ENCODE measurements at places on chromosomes 3 and 15.
A peak's percentile ranks its signal among the peaks of the same experiment; 100 is the strongest.

DNA sequence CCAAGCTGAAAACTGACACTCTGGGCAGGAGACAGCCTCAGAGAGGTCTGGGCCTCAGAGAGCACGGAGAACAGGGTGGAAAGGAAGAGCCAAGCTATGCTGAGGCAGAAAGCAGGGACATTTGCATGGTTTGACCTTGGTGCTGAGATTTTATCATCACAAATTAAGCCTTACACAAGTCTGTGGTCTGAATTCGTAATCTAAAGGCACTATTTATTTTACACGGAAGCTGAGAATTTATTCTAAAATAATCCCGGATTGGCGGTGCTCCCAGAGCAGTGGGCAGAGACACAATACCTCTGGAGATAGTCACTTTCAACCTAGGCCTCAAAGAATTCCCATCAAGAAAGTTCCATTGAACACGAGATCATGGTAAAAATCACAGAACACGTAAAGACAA lies 47.5 kb downstream of the CFAP92 start:
- DNase-seq = no peak

GRCh38 chr3:51401735-51402134 lies 10.7 kb downstream of the RBM15B start:
- no peak for DNase-seq

DNA sequence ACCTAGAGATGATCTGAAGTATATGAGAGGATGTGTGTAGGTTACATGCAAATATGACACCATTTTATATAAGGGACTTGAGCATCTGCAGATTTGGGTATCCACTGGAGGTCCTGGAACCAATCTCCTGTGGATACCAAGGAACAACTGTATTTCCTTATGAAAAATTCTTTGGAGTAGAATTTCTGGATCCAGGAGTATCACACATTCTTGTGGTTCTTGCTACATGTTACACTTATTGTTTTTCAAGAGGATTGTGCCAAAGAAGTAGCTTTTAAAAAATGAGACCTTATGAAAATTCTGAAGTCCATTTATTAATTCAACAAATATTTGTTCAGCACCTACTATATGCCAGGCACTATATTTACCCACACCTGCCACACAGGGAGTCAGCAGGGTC lies 15.7 kb upstream of the TBC1D23 start:
- no peak for DNase-seq

DNA sequence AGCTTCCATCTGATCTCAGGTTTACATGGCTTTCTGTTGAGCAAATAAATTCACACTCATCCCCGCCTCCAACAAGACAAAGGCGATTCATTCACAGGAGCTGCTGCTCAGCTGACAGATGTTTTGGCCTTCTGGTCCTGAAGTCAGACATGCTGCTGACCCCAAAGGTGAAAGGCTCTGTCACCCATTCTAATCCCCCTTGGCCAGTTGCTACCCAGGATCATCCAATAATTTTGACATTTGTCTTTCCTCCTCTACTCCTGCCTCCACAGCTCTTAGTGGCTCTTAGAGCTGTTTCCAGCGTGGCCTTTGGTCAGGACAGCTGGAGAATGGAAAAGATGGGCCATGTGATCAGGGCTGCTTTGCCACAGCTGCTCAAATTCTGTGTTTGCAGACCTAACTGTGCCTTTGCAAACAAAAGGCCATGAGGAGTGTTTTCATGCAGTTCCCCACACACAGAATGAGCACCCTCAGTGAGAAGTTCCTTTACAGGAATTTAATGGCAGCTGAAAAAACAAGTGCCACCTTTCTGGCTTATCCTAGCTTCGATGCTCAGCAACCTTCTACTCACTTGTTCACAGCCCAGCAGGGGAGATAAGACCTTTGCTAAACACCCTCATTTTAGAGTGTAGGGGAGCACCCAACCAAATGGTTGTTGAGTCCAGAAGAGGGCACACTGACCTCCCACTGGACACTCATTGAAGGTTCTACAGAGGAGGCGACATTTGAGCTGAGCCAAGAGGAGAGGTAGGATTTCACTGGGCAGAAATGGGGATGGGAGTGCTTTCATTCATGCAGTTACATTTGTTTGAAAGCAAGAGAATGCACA lies 39.0 kb downstream of the CYP19A1 start:
- DNase-seq = no peak

DNA sequence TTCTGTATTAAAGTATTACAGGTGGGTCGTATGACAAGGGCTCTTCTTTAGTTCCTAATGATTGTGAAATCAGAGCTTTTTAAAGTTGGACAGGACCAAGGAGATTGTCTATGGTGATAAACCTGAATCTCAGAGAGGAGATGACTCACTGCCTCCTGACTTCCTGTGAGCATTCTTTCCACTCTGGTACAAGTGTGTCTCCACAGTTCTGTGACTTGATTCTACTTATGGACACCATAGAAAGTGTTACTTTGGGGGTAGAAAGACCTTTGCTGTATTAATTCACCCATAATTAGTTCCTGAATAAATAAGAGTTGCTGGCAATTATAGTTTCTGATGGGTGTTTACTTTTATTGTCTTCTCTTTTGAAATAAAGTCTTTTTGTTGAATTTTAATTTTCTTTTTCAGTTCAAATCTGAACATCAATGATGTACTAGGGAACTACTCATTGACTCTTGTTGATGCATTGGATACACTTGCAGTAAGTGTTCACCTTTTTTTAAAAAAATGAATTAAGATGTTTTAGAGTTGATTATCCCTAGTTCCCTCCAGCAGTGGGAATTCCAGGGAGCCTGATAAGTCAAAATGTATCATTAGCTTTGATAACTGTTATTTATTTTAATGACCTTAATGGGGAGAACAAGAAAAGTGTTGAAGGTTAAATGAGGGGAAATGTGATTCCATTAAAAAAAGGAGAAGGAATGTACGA lies 7.4 kb downstream of the EDEM1 start:
- peak; percentile 63 for DNase-seq

All from H54 (cell line).